ENCODE measurements at places on chromosomes 4 and X.

DNA sequence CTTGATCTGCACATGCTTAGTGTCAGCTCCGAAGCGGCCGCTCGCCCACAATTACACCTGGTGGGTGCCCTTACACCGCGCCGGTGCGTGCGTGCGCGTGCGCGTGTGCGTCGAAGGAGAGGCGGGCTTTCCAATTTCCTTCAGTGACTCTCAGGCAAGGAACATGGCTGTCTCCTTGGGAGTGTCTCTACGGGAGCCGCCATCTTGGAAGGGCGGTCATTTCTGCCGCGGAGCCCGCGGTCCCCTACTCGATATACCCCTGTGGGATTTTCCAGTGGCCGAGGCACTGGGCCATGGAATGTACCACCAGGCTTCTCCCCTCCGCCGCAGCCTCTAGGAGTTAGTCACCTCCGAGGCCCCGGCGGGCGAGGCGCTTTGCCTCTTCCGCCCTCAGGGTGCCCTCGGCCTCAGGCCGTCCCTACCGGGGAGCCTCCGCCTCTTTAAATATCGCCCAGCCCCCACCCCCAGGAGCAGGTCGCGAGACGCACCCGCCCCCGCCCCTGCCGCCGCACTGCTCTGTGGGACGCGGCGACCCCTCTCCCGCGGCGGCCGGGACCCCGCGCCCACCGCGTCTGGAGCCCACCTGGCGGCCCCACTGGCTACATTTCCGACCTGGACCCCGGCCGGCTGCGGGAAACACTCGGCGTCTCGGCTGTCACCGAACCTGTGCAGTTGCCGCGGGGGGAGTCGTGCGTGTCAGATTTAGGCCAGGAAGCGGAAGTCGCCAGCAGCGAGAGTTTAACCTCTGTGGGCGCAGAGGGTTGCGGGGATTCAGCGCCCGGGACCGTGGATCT, at the start of gene ZNF41:
Gene ZNF41, minus strand, starts transcription at position 711 of the 794 bp plus-strand sequence. CDS start 15,741 bp downstream, outside the sequence.
- H3K4me3 ChIP-seq, result peak within 1 kb of the TSS; percentile 72
- H3K27me3 ChIP-seq, result no peaks in the 10 kb centered on the region
- H3K27ac ChIP-seq, result no peak within 1 kb of the TSS

- H3K4me3 ChIP-seq, result no peak overlapping the region
- H3K27me3 ChIP-seq, result peaks cover 34% of the 10 kb centered on the region
- no peaks in the 10 kb centered on the region for H3K36me3 ChIP-seq
- DNase-seq, result no peak
- no peaks in the 10 kb centered on the region for H3K4me1 ChIP-seq
- H3K27ac ChIP-seq, result no peak overlapping the region
Measured at GRCh38 chr4:7089213-7089986, 21.5 kb upstream of the GRPEL1 start.

GRCh38 chrX:106484233-106484632, 127.5 kb upstream of the RADX start:
- no peak for DNase-seq
- H3K27ac ChIP-seq, result no peak overlapping the region
- H3K4me3 ChIP-seq, result no peak overlapping the region
- no peaks in the 10 kb centered on the region for H3K27me3 ChIP-seq

- H3K27me3 ChIP-seq, result no peaks in the 10 kb centered on the region
- no peak for DNase-seq
- H3K36me3 ChIP-seq, result no peaks in the 10 kb centered on the region
- H3K27ac ChIP-seq, result no peak overlapping the region
Measured at GRCh38 chr4:89142691-89143669, 31.6 kb downstream of the TIGD2 start.

- H3K4me3 ChIP-seq, result no peak overlapping the region
- DNase-seq, result no peak
- H3K27ac ChIP-seq, result no peak overlapping the region
- no peaks in the 10 kb centered on the region for H3K36me3 ChIP-seq
- H3K27me3 ChIP-seq, result no peaks in the 10 kb centered on the region
Measured at GRCh38 chr4:75634951-75635350, 4.6 kb upstream of the CDKL2 start.

DNA sequence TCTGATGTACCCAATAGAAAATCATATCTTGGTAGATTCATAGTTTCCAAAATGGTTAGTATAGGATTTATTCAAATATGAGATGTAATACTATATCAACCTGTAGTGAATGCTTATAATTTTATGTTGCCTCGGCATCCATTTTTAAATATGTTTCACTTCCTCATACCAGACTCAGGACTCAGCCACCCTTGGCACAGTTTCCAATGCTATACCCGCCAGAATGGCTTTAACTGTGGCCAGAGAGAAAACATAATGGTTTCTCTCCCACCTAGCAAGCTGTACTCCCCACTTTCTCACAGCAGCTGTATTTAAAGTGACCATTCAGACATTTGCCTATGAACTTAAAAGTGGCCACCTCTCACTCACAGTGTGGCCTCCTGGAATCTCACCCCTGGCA, 466.6 kb upstream of the PABPC4L start:
- no peaks in the 10 kb centered on the region for H3K36me3 ChIP-seq
- no peak overlapping the region for H3K27ac ChIP-seq
- H3K4me1 ChIP-seq, result no peaks in the 10 kb centered on the region
- DNase-seq, result no peak

DNA sequence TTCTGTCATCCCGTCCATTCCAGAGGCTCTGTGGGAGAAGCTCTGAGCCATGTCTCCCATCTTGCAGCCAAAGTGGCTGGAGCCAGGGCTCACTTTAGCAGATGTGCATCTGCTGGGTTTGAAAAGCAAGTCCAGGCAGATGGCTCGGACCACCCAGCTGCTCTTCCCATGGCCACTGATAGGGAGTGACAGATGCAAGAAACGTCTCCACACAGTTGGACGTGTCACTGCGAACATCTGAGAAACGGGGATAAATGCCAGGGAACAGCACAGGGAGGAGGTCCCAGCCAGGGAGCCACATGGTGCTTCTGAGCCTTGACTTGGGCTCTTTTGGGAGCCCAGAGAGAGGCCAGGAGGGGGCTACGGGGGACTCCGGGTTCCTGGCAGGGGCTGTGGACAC, 242.3 kb downstream of the AFAP1 start:
- no peak overlapping the region for H3K4me3 ChIP-seq
- H3K36me3 ChIP-seq, result no peaks in the 10 kb centered on the region
- H3K27ac ChIP-seq, result no peak overlapping the region
- H3K27me3 ChIP-seq, result no peaks in the 10 kb centered on the region
- DNase-seq, result no peak
- no peaks in the 10 kb centered on the region for H3K4me1 ChIP-seq

DNA sequence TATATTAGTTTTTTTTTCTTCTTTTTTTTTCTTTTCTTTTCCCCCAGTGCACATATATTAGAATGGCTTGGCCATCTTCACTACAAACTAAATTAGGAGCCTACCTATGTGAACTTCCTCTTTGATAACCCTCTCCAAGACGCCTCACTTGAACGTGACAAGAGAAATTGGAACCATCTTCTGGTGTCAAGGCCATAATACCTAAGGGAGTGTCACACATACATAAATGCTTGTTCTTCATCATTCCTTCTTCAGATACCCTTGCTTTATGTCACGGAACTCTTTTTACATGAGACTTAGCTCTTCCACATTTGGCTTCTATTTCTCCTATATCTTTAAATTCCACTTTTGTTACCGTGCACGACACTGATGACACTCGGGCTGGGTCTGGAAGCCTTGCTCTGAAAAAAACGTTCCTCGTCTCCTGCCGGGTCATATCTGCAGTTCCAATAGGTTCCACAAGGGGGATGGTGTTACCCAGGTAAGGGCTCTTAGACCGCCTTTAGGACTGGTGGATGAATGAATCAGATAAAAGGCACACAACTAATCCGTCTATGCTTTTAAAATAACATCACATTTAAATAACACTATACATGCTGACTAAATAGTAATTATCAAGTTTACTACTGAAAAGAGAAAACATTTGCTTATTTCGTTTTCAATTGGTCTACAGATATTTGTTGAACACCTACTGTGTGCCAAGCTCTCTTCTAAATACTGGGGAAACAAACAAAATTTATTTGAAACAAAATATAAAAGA, 19.9 kb downstream of the DGAT2L6 start:
- H3K27me3 ChIP-seq, result no peaks in the 10 kb centered on the region
- no peaks in the 10 kb centered on the region for H3K4me1 ChIP-seq
- no peak overlapping the region for H3K27ac ChIP-seq
- H3K4me3 ChIP-seq, result no peak overlapping the region

DNA sequence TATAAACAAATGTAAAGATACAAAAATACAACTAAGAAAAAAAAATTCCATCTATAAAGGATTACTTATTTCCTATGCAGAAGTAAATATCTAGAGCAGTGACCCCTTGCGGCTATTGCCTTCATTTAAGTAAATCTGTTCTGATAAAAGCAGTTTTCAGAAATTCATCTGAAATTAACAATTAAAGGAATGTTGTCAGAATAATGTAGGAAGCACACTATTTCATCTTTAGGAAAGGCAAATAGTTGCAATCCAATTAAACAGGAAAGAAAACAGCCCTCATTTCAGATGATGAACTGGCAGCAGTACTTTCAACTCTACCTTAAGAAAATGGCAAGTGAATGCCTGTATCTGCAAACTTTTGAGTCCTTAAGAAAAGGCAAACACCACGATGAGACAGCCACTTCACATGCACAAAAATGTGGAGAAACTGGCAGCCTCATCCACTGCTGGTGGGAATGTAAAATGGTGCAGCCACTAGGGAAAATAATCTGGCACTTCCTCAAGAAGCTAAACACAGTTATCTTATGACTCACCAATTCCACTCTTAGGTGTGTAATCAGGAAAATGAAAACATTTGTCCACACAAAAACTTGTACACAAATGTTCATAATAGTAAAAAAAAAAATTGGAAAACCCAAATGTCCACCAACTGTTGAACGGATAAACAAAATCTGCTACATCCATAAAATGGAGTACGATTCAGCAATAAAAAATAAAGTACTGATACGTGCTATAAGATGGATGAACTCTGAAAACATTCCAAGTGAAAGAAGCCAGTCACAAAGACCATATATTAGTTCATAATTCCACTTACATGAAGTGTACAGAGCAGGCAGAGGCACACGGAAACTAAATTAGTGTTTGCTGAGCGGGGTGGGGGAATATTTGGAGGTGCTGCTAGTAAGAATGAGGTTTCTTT, 2.0 kb upstream of the THAP9 start:
- no peaks in the 10 kb centered on the region for H3K27me3 ChIP-seq
- H3K36me3 ChIP-seq, result peaks cover 7% of the 10 kb centered on the region
- H3K27ac ChIP-seq, result no peak overlapping the region
- H3K4me3 ChIP-seq, result peak overlapping the region; percentile 87

GRCh38 chr4:41375561-41375960, 118.8 kb downstream of the UCHL1 start:
- no peaks in the 10 kb centered on the region for H3K4me1 ChIP-seq
- DNase-seq, result no peak

DNA sequence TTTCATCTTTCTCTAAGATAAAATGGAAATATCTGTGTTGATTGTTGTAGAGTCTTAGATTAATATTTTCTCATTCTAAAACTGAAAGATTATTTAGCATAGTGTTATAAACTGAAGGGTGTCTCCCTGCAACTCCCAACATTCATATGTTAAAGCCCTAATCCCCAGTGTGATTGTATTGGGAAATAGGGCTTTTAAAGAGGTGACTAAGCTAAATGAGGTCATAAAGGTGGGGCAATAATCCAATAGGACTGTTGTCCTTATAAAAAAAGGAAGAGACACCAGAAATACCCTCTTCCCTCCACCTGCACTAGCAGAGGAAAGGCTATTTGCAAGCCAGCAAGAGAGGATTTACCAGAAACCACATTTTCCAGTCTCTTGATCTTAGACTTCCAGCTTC, 1626.4 kb downstream of the C4orf33 start:
- DNase-seq, result no peak
- H3K27ac ChIP-seq, result no peak overlapping the region
- H3K27me3 ChIP-seq, result no peaks in the 10 kb centered on the region
- H3K36me3 ChIP-seq, result no peaks in the 10 kb centered on the region
- H3K4me1 ChIP-seq, result no peaks in the 10 kb centered on the region

GRCh38 chr4:69054578-69055200, 41.6 kb upstream of the UGT2B7 start:
- no peak overlapping the region for H3K4me3 ChIP-seq
- no peaks in the 10 kb centered on the region for H3K27me3 ChIP-seq
- H3K4me1 ChIP-seq, result peaks cover 3% of the 10 kb centered on the region
- H3K27ac ChIP-seq, result no peak overlapping the region
- no peaks in the 10 kb centered on the region for H3K36me3 ChIP-seq

- no peak within 1 kb of the TSS for H3K27ac ChIP-seq
- no peaks in the 10 kb centered on the region for H3K27me3 ChIP-seq
- H3K4me3 ChIP-seq, result no peak within 1 kb of the TSS
Measured at GRCh38 chrX:42778096-42778495, at the start of gene PPP1R2C. PPP1R2C (minus strand) TSS chrX:42778163; CDS start chrX:42778079, 84 bp downstream.

DNA sequence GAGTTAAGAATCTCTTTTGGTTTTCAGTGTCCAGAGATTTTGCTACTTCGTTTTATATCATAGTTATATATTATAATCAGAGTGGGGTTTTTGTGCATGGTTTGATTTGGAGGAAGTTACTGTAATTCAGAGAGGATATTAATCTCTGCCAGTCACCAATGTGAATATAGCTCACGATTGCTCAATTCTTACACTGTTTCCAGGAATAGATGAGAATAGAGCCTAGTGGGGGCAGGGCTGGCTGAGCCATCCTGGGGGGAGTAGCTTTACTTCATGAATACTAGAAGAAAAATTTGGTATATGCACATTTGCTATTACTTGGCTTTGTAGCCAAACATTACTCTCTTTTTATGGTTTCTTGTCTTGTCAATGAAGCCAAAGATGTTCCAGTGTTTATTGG, 60.9 kb upstream of the TRPC3 start:
- no peak overlapping the region for H3K27ac ChIP-seq
- H3K4me3 ChIP-seq, result no peak overlapping the region
- H3K36me3 ChIP-seq, result no peaks in the 10 kb centered on the region

- no peaks in the 10 kb centered on the region for H3K27me3 ChIP-seq
- DNase-seq, result no peak
- H3K36me3 ChIP-seq, result no peaks in the 10 kb centered on the region
- H3K27ac ChIP-seq, result no peak overlapping the region
- H3K4me3 ChIP-seq, result no peak overlapping the region
Measured at GRCh38 chr4:81758574-81759264, 287.0 kb upstream of the RASGEF1B start.

GRCh38 chr4:26023203-26023972, 109.4 kb downstream of the SMIM20 start:
- no peak overlapping the region for H3K27ac ChIP-seq
- H3K4me3 ChIP-seq, result no peak overlapping the region
- H3K4me1 ChIP-seq, result peaks cover 3% of the 10 kb centered on the region
- no peaks in the 10 kb centered on the region for H3K36me3 ChIP-seq
- no peaks in the 10 kb centered on the region for H3K27me3 ChIP-seq
- DNase-seq, result no peak

GRCh38 chr4:41148931-41149330, 65.4 kb downstream of the APBB2 start:
- no peak overlapping the region for H3K4me3 ChIP-seq
- H3K36me3 ChIP-seq, result no peaks in the 10 kb centered on the region
- no peak overlapping the region for H3K27ac ChIP-seq

- DNase-seq, result no peak
- no peak overlapping the region for H3K4me3 ChIP-seq
- no peaks in the 10 kb centered on the region for H3K27me3 ChIP-seq
- no peaks in the 10 kb centered on the region for H3K36me3 ChIP-seq
- H3K27ac ChIP-seq, result no peak overlapping the region
Measured at GRCh38 chrX:77740376-77740905, 45.6 kb downstream of the ATRX start.

- H3K4me3 ChIP-seq, result no peak overlapping the region
- no peaks in the 10 kb centered on the region for H3K4me1 ChIP-seq
- no peaks in the 10 kb centered on the region for H3K27me3 ChIP-seq
- no peak overlapping the region for H3K27ac ChIP-seq
- no peaks in the 10 kb centered on the region for H3K36me3 ChIP-seq
Measured at GRCh38 chrX:111283446-111283845, 13.2 kb upstream of the CAPN6 start.

GRCh38 chrX:34578237-34578636, 78.8 kb downstream of the TMEM47 start:
- no peaks in the 10 kb centered on the region for H3K4me1 ChIP-seq
- no peak overlapping the region for H3K4me3 ChIP-seq
- H3K27ac ChIP-seq, result no peak overlapping the region

All from iPS DF 6.9 (cell line).